ENCODE measurements at places on chromosomes 2 and 18.

GRCh38 chr2:102131564-102131963 lies 11.0 kb upstream of the IL1R1 start:
- no peak overlapping the region for H3K4me3 ChIP-seq
- H3K4me1 ChIP-seq, result no peaks in the 10 kb centered on the region
- no peak for DNase-seq
- no peak overlapping the region for H3K27ac ChIP-seq

- no peaks in the 10 kb centered on the region for H3K36me3 ChIP-seq
- H3K27ac ChIP-seq, result no peak overlapping the region
- H3K4me3 ChIP-seq, result no peak overlapping the region
- no peaks in the 10 kb centered on the region for H3K4me1 ChIP-seq
- no peak for DNase-seq
- H3K27me3 ChIP-seq, result no peaks in the 10 kb centered on the region
Observed at GRCh38 chr2:68743531-68743930, 8.9 kb downstream of the ARHGAP25 start.

GRCh38 chr18:31598021-31598805 lies 6.5 kb downstream of the TTR start:
- H3K36me3 ChIP-seq, result no peaks in the 10 kb centered on the region

DNA sequence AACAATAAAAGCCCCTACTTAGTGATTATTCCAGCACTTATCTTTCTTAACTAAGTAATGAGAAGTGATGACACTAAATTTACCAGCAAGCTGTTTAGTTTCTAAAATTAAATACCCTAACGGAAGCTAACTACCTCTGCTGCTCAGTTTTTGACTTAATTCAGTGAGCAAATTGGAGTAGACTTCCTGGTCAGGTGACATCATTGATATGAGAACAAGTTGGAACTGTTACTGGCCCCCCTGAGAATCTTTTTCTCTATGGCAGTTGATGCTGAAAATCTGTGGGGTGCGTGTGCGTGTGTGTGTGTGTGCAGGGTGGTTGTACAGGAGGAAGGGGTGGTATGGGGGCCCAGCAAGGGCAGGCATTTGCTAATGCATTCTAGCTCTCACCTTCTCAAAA lies 35.5 kb upstream of the BMP10 start:
- H3K4me1 ChIP-seq, result peaks cover 9% of the 10 kb centered on the region
- no peaks in the 10 kb centered on the region for H3K36me3 ChIP-seq
- no peak overlapping the region for H3K4me3 ChIP-seq
- H3K27ac ChIP-seq, result no peak overlapping the region

DNA sequence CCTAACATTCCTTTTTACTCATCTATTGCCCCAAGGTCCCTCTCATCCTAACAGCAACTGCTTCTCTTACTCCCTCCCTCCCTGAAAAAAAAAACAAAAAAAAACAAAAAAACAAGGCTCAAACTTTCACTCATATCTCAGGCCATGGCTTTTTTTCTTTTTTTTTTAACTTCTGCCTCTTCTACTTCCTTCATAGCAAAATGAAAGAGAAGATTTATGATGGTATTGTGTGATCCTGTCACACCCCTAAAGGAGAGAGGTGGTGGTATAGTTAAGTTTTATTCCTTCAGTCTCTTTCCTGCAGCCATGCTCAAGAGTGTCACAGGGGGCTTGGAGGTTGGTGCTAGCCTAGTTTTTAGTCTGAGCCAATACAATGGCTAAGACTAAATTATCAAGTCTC lies 21.5 kb upstream of the EPC2 start:
- H3K27me3 ChIP-seq, result no peaks in the 10 kb centered on the region
- no peaks in the 10 kb centered on the region for H3K36me3 ChIP-seq
- H3K4me1 ChIP-seq, result no peaks in the 10 kb centered on the region
- DNase-seq, result no peak

- no peaks in the 10 kb centered on the region for H3K27me3 ChIP-seq
- H3K4me3 ChIP-seq, result no peak overlapping the region
- peaks cover 27% of the 10 kb centered on the region for H3K4me1 ChIP-seq
- no peak for DNase-seq
- H3K36me3 ChIP-seq, result no peaks in the 10 kb centered on the region
Observed at GRCh38 chr2:159116922-159117321, 148.5 kb downstream of the TANC1 start.

- no peak for DNase-seq
- peaks cover 90% of the 10 kb centered on the region for H3K4me1 ChIP-seq
- H3K27me3 ChIP-seq, result no peaks in the 10 kb centered on the region
- no peaks in the 10 kb centered on the region for H3K36me3 ChIP-seq
Observed at GRCh38 chr2:39403311-39403710, 33.8 kb downstream of the MAP4K3 start.

DNA sequence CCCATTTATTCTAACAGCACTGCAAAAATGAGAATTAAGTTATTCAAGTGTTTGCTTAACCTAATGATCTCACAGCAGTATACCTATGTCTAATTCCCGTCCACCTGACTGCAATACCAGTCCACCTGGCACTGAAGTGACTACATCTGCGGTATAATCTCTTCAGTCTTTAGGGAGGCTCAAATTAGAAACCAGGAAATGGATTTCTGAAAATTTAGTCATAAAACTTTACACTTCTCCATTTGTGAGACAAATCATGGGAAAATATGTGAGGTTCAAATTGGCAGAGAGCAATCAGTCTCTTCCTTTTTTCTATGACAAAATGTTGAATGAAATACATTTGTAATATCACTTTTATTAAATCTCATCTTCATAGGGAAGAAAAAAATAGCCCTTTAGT lies 33.0 kb downstream of the FTCDNL1 start:
- no peak overlapping the region for H3K27ac ChIP-seq
- no peaks in the 10 kb centered on the region for H3K27me3 ChIP-seq
- no peaks in the 10 kb centered on the region for H3K4me1 ChIP-seq
- H3K4me3 ChIP-seq, result no peak overlapping the region
- DNase-seq, result no peak

DNA sequence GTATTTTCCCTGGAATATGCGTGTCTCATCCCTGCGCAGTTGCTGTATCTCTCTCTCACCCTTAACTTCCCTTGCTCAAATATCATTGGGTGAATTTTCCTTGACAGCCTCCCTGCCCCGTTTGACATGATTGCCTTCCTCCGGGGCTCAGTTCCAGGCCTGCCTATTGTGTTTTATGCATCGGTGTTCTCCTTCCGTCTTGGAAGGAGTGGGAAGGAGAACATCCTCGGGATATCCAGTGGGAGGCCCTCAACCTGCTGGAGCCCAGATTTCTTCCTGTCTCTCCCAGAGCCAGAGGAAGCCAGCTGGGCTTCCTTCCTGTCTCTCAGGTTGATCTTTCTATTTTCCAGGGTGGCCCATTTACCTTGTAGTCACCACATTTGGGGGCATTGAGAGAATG lies 434.7 kb upstream of the HS6ST1 start:
- no peaks in the 10 kb centered on the region for H3K36me3 ChIP-seq
- no peak for DNase-seq
- no peaks in the 10 kb centered on the region for H3K4me1 ChIP-seq
- no peaks in the 10 kb centered on the region for H3K27me3 ChIP-seq
- H3K27ac ChIP-seq, result no peak overlapping the region

GRCh38 chr2:197072533-197072932 lies 146.0 kb upstream of the PGAP1 start:
- no peak overlapping the region for H3K27ac ChIP-seq
- H3K27me3 ChIP-seq, result no peaks in the 10 kb centered on the region
- H3K4me3 ChIP-seq, result no peak overlapping the region
- DNase-seq, result no peak
- H3K36me3 ChIP-seq, result no peaks in the 10 kb centered on the region

DNA sequence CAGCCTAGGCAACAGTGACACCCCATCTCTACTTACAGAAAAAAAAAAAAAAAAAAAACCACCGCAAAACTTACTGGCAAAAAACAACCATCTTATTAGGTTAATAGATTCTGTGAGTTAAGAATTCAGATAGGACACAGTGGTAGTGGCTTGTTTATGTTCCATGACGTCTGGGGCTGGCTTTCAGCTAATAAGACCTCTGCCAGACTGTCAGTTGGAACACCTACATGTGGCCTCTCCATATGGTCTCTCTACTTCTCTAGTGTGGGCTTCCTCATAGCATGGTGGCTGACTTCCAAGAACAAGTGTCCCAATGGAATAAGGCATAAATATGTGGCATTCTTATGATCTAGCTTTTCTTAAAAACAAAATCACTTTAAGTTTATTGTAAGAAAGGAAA lies 94.0 kb upstream of the OTX1 start:
- no peaks in the 10 kb centered on the region for H3K36me3 ChIP-seq
- no peaks in the 10 kb centered on the region for H3K27me3 ChIP-seq

DNA sequence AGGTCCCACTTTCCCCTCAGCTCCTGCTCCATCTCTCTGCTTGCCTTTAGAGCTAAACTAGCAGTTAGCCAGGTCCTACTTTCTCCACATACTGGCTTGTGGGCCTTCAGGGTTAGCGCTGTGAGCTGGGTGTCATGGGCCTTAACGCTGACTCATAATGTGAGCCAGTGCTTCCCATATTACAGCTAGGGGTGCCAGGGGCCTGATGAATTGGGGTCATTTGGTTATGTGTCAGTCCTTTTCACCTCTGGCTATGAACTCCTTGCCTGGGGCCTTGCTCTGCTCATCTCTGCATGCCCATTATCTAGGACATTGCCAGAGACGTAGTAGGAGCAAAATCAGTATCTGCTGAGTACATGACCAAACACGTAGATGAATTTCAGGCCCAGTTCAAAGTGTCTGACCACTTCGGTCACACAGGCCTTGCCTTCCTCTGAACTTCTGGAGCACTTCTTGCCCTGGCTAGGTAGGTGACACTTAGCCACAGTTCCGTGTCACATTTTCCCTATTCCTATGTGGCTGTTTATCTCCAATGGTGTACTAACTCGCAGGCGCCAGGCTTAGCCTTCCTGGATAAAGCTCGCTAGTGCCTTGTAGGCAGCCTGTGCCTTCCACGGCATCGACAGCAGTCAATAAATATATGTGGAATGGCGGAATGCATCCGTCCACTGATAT lies 103.2 kb upstream of the SIX3 start:
- no peaks in the 10 kb centered on the region for H3K36me3 ChIP-seq
- no peaks in the 10 kb centered on the region for H3K4me1 ChIP-seq
- H3K27me3 ChIP-seq, result no peaks in the 10 kb centered on the region
- H3K4me3 ChIP-seq, result no peak overlapping the region

DNA sequence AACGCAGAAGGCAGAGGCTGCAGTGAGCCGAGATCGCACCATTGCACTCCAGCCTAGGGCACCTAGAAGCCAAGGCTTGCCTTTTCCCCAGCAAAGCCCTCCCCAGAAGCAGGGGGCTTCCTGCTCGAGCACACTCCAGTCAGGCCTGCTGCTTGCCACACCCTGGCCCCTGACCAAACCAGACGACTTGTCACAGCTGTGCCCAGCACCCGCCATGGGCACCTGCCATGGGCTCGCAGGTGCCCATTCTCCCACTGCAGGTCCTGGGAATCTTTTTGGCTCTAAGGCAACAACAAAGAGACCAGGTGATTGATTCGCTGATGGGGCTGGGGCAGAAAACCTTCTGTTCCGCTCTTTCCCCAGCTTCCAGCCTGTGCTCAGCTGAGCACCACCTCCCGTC lies 4.9 kb downstream of the KCNK3 start:
- H3K27ac ChIP-seq, result no peak overlapping the region
- peaks cover 2% of the 10 kb centered on the region for H3K4me1 ChIP-seq
- no peaks in the 10 kb centered on the region for H3K27me3 ChIP-seq
- H3K36me3 ChIP-seq, result no peaks in the 10 kb centered on the region
- H3K4me3 ChIP-seq, result no peak overlapping the region
- DNase-seq, result no peak

DNA sequence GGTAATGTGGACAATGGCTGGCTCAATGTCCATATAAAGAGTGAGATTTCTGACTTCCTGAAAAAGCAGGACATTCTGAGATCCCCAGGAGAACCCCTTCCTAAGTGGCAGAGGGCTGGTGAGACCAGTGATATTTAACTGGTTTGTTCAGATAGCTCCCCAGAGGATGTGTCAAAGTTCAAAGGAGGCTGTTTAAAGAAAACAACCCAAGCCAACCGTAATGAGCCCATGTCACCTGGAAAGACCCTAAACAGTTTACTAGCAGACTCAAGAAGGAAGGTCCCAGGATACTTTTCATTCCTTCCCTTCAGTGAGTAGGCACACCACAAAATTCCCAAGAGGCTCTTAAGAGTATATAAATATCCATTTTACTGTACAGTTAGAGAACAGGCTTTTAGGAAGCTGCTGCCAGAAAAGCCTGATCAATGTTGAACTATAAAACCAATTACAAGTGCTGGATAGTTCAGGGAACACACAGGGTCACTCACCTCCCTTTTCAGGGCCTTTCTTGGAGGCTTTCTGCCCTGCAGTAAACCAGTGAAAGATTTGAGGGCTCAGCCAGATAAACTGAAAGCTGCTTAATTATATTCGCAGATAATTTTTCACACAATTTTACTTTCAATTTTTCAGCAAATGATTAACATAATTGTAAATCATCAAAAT lies 293.5 kb downstream of the ASXL3 start:
- no peaks in the 10 kb centered on the region for H3K27me3 ChIP-seq
- no peak overlapping the region for H3K4me3 ChIP-seq
- no peak overlapping the region for H3K27ac ChIP-seq
- no peaks in the 10 kb centered on the region for H3K36me3 ChIP-seq

DNA sequence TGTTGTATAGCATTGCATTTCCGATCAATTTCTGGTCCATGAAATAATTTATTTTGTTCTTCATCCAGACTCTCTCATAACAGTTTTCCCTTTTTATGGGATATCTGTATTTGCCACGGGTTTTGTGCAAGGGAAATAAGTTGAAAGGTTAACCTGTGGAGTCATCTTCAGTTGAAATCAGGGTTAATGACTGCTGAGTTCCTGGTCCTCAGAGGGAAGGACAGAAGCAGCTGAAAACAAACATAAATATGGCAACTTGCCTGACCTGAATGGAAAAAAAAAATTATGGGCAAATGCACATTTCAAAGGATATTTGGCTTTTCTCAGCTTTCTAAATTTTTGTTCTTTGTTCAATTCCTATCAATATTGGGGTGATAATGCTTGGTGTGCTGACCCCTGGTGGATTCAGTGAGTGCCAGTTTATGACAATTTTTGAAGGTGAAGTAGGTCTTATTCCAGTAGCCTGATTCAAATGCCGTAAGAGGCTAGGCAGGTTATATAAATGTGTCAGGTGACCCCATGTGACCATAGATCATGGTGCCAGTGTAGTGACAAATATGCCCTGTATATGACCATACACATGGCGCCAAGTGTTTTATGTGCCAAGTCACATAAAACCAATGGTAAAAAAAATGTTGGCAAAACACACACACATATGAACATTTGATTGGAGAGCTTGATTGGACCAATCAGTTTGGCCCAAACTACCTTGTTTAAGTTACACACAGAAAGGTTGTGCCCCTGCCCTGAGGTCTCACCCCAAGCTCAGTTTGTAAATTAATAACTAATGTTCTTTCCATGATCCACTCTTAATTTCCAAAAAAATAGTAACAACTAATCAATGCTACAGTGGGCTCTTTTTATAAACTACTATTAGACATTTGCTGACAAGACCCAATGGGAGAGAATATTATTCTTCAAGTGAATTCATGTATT lies 47.6 kb upstream of the FAM124B start:
- no peak overlapping the region for H3K27ac ChIP-seq
- no peaks in the 10 kb centered on the region for H3K36me3 ChIP-seq
- no peaks in the 10 kb centered on the region for H3K27me3 ChIP-seq
- H3K4me3 ChIP-seq, result no peak overlapping the region
- no peaks in the 10 kb centered on the region for H3K4me1 ChIP-seq
